ENCODE measurements at places on chromosomes 1 and 21.

DNA sequence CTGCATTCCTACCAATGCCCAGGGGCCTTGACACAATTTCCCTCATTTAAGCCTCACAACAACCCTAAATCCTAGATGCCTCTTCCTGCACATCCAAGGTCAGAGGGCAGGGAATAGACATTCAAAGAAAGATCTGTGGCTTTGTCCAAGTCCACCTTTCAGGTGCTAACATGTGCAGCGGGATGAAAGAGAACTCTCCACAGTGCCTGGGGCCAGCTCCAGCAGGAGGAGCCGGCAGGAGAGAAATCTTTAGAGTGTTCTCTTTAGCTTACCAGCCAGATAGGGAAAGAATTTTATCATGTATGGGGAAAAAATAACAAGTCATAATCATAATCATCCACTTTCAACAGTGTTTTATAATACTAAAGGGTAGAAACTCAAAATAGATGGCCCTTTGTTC lies 319.7 kb downstream of the MATN1 start:
- no peak for DNase-seq

DNA sequence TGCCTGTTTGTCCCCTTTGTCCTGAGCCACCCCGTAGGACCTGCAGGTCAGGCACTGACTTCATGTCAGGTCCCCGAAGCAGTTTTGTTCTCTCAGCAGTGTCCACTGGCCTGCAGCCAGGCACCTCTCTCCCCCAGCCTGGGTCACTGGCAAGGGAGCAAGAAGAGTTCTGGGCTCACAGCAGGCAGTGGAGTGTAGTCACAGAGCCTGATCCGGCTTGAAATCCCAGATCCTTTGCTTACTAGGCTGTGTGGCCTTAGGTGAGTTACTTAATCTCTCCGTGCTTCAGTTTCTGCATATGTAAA lies 34.2 kb downstream of the L1TD1 start:
- DNase-seq = no peak

GRCh38 chr1:179632868-179633267 lies 41.2 kb downstream of the TDRD5 start:
- no peak for DNase-seq

DNA sequence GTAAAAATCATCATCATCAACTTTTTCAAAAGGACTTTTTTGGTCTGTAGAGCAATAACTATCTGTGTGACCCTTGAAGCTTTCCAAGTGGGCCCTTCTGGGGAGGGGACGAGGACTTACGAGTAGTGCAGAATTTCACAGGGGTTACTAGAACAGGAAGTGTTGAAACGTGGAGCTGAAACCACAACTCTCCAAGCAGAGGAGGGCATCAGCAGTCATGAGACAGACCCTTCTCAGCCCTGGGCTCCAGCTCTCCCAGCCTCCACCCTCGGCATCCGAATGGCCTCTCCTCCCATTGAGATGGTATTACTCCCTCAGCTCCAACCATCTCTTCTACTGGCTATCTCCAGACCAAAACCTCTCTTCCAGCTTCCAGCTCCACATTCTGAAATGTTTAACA lies 3.6 kb downstream of the FAM89A start:
- no peak for DNase-seq

GRCh38 chr1:224774378-224774777 lies 155.1 kb upstream of the DNAH14 start:
- DNase-seq = no peak

DNA sequence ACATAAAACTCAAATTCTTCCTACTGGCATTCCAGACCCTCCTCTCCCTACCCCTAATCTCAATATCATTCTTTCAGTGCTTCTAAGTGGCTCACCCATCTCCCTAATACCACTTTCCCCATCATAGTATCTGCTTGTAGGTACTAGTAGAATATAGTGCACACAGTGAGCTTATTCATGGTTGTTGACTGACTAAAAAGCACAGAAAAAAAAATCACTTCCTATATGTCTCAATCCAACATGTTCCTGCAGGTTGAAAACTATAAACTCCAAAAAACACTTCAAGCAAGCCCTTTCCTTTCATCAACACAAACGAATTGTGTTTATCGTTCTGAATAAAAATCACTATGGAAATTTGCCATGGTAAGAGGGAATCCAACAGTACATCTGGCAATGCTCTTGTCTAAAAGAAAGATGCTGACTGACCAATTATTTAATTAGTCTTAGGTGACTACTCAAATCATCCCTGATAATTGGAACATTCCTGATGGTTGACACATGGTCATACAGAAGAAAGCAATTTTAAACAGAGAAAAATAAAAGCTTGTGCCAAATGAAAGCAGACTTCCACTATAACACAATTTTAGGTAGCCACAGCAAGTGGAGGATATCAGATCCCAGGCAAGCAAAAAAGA lies 87.1 kb downstream of the NDUFS5 start:
- no peak for DNase-seq

DNA sequence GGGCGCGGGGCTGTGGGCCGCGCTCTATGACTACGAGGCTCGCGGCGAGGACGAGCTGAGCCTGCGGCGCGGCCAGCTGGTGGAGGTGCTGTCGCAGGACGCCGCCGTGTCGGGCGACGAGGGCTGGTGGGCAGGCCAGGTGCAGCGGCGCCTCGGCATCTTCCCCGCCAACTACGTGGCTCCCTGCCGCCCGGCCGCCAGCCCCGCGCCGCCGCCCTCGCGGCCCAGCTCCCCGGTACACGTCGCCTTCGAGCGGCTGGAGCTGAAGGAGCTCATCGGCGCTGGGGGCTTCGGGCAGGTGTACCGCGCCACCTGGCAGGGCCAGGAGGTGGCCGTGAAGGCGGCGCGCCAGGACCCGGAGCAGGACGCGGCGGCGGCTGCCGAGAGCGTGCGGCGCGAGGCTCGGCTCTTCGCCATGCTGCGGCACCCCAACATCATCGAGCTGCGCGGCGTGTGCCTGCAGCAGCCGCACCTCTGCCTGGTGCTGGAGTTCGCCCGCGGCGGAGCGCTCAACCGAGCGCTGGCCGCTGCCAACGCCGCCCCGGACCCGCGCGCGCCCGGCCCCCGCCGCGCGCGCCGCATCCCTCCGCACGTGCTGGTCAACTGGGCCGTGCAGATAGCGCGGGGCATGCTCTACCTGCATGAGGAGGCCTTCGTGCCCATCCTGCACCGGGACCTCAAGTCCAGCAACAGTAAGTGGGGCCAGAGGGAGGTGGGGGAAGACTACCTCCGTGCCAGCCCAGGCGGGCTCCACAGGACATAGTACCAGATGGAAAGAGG lies 808 bp downstream of the MAP3K21 start:
- DNase-seq = peak; percentile 43

DNA sequence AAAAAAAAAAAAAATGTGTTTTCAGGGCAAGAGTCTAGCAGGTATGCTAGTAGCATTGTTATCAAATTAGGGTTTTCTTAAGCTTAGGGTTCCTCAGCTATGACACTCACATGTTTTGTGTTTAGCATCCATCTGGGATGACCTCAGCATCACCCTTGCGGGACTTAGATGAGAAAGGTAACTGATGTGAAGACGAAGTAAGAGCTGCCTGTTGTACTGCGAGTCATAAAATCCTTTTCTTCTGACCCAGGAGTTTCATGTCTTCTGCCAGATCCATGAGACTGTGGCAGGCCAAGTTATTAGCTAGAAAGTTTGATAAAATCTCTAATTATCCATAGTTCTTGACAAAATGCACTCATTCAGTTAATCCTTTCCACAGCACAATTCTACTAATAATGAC lies 1251.1 kb downstream of the AMY1C start:
- no peak for DNase-seq

DNA sequence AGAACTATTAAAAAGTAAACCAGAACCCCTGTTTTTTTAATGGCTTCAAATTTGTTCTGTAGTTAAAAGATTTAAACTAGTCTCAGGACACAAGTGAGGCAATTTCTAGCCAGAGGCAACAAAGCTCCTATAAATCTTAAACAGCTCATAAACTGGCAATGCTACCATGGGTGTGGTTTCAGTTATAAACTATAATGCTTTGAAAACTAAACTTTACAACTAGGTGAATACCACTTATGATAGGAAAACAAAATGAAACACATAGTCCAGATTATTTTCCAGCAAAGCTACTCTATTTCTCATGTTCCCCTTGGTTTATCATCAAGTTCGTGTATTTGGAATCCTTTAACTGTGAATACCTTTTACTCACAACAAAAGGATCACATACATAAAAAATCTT lies 282.5 kb downstream of the VAV3 start:
- DNase-seq = no peak

GRCh38 chr1:205470131-205470530 lies 14.3 kb upstream of the BLACAT1 start:
- DNase-seq = no peak

DNA sequence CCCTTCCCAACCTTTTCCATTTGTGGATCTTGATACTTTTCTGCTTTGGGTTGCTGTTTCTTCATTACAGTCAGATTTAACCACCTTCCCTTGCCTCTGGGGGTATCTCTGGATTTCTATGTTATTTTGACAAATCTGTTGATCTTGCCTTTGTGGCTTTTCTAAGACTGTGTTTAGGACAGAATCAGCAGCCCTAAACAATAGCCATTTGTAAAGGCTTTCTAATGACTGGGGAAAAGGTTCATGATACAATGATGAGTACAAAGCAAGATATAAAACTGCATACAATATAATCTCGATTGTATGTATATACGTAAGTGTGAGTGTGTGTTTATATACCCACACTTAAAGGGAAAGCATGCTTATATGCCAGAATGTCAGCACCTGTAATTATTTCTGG lies 27.8 kb downstream of the FAM20B start:
- no peak for DNase-seq

DNA sequence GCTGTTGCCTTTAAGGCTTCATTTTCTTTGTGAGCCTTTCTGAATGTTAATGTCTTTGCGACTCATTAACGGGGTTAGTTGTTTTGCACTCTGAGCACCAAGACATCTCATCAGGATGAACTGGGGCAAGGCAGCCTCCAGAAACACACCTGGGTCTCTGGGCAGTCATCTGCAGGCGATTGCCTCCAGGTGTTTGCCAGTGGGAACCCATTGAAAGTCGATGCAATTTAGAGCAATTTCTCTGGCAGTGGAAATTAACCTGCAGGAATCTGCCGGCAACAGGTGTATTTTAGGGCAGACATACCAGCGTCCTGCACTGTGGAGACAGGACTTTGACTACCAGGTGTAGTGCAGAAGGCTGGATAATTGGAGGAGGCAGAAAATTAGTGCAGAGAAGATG lies 661.0 kb upstream of the PTBP2 start:
- no peak for DNase-seq

DNA sequence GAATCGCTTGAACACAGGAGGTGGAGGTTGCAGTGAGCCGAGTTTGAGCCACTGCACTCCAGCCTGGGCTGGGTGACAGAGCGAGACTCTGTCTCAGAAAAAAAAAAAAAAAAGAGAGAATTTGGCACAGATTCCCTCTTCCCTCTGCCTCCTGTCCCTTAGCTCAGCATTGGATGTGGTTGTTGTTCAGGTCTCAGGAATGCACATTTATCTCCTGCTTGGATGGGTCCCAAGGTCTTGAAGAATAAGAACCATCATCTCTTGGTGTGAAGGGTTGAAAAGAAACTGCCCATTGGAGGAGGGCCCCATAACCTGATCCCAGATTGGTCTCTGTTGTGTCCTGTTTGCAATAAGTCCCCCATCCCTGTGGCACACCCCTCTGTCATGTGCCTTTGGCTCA lies 34.9 kb downstream of the UBIAD1 start:
- no peak for DNase-seq

- DNase-seq = no peak
Observed at GRCh38 chr1:3030663-3031381, 9.6 kb downstream of the ACTRT2 start.

GRCh38 chr1:115210302-115210711 lies 121.0 kb upstream of the TSPAN2 start:
- DNase-seq = no peak

DNA sequence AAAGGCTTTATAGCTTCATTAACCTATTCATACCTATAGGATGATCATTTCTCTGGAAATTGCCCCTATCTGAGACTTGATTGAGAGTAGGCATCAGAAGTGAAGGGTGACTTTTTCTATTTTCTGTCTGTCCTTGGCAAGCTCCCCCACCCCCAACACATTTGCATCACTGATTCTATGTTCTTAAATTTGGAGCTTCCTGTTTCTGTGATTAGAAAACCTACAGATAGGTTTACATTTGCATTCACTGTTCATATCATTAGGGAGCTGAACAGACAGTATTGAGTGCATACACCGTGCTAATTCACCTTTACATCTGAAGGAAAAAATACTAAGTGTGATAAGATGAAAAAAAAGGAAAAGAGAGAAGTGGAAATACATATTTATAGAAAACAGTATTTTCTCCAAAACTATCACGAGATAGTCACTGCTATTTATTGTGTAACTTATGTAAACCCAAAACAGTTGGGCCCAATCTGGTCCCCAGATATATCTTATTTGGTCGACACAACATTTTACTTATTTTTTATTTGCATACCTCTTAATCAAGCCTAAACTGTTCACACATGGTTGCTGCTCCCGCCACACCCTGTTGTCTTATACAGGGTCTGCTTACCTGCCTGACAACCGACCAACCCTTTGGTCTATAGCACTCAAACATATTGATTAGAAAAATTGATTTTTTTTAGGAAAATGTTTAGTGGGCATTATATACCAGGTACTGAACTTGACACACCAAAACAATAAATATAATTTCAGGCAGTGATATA lies 218.8 kb downstream of the NTNG1 start:
- no peak for DNase-seq

DNA sequence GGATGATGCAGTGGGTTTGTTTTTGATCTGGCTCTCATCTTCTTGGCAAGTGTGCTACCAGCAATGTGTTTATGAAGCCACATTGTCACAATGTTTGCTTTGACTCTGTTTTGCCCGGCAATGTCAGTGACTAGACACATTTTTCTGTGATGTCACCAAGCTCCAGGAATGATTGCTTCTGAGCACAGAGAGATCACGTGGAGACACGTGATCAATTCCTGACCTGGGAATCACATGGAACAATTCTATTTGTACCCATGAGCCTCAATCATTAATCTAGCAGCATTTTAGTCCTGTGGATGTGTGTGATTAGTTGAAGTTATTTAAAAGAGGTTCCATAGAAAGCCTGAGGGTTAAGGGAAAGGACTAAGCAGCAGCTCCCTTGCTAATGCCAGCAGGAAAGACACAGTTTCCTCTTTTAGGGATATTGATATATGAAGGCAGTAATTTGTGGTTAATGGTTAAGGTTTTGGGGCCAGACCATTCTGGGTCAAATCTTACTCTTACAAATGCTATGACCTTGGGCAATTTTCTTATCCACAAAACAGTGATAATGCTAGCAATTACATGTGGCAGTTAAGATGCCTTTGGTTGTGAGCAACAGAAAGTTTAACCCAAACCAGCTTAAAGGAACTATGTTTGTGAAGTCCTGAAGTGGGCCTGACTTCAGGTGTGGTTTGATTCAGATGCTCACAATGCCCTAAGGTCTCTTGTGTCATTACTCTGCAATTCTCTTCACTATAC lies 59.0 kb downstream of the FASLG start:
- no peak for DNase-seq

- DNase-seq = no peak
Observed at GRCh38 chr1:59016390-59016789, 232.5 kb upstream of the JUN start.

- no peak for DNase-seq
Observed at GRCh38 chr21:21816778-21817177, 818.6 kb downstream of the NCAM2 start.

GRCh38 chr1:204404629-204405028 lies 7.0 kb downstream of the PPP1R15B start:
- no peak for DNase-seq

Data from GM13977 (cell line).